ENCODE measurements at places on chromosomes 5 and 9.

- no peak for DNase-seq
Observed at GRCh38 chr9:109441296-109441695, 56.8 kb downstream of the PTPN3 start.

DNA sequence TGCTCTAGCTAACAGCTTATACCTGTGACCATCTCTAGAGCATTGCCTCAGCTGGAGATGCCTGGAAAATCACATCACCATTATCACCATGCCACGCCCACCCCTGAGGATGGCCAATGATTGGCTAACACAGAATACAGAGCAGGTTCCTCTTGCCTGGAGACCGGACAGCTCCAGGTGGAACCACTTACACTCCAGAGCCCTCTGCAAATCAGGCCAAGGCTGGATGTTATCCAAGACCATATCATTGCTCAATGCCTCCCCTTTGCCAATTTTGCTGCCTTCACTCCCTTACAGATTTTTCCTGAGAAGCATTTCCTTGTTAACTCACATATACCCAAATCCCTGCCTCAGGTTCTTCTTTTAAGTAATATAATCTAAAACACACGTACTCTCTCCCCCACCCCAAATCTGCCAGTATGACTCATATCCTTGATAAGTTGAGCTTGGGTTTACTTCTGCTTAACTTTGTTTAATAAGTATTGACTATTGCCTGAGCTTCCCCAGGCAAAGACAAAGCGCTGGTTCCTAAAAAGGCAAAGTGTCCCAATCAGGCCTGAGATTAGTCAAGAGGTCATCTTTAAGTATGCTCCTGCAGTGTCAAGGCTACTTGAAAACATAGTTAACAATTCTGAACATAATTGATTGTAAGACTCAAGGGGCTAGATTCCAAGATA is 309.6 kb downstream of the EPB41L4A start:
- peak; percentile 53 for DNase-seq

GRCh38 chr5:176776916-176777315 is 33.4 kb upstream of the UNC5A start:
- no peak for DNase-seq

GRCh38 chr5:142637871-142638270 is 48.0 kb downstream of the FGF1 start:
- no peak for DNase-seq

GRCh38 chr9:36190388-36191289 is at the start of gene CLTA:
Gene CLTA, plus strand, starts transcription at chr9:36190921. Its CDS starts 136 bp downstream, at chr9:36191057.
- peak; percentile 93 for DNase-seq

DNA sequence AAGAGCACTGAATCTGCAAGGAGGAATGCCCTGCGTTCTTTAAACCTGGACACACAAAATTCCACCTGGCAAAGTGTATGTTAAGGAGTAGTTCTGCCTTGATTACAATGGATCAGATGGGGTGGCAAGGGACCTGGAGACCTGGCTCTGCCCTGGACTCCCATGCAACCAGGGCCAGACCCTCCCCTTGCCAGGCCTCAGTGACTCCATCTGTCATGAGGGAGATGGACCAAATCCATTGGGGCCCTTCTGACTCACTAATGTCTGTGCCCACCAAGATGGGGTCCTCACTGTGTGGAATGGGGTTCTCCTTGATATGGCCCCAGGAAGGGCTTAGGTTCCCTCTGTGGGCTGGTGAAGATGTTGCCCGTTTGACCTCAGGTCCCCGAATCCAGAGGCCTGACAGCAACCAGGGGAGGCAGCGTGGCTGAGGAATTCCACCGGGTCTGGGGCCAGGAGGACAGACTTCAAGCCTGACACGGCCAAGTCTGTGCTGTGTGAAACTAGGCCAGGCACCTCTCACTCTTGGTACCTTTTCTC is 100.3 kb downstream of the PAX5 start:
- DNase-seq: no peak

DNA sequence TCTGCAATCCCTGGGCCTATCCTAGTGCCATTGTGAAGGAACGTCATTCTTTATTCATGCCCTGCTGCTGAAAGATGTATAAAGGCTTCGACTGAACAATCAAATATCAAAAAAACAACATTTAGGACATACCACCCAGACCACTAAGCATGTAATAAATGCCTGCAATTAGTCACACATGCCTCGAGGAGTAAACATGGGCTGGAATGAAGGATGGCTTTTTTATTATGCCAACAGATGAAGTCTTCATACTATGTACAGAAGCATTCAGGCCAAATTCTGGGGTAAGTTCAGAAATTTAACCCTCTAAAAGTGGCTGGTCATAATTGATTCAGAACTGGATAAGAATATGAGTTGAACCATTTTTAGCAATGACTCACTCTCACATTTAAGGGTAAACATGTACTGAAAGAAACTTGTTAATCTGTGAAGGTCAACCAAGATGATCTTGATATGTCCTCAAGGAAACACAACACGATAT is 38.1 kb downstream of the FAM240B start:
- peak; percentile 43 for DNase-seq

GRCh38 chr9:36892279-36892678 is 141.8 kb downstream of the PAX5 start:
- no peak for DNase-seq

DNA sequence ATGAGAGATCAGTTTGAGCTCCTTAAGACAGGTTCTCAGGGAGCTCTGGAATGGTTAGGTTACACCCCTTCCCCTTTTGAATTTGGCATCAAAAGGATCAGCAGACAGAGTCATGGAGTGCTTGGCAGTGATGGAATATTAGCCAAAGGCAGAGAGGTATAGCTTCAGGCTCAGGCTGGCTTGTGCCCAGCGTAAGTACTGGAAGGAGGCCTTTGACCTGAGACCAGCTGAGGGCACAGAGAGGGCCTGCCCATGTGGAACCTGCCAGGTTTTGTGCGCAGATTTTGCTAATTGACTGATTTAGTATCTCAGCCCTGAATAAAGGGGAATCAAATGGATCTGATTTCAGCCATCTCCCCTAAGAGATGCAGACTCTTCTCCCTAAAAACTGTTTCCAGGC is 81.5 kb downstream of the RGS3 start:
- DNase-seq: no peak

GRCh38 chr9:93345643-93346230 is 105.7 kb upstream of the FAM120A start:
- no peak for DNase-seq

DNA sequence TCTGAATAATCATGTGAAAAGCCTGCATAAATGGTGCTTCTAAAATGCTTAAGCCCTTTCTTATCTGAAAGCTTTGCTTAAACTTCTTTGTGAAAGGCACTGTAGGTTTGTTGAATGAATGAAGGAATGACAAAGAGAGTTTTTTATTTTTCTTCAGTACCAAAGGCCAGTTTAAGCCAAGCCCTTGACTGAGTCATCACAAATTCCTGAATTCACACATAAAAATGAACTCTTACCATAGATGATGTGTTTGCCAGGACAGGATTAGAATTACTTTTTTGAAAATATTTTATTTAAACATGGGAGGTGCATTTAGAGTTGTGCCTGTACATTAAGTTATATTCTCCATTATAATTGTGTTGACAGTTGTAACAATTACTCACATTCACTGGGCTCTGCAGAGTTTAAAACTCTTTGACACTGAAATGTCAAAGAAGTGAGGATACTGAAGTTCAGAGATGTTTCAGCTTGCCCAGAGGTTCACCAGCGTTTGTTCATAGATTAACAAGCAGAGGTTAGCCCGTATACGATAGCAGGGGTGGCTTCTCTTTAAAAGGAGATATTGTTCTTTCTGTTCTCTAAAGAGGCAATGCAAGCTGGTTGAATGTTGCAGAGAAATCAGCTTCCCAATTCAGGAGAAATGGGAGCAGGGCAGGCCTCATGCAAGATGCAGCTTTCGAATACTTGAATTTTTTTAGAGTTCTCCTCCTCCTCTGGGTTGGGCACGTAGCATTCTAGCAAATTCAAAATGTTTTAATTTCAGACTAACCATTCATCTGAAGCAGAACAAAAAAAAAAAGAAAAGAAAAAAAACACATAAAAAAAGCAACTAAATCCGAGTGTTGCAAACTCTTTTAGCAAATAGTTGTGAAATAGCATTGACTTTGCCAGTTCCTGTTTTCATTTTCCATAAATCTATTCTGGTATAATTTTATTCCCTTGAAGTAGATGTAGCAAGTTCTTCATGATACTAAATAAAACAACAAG is 358.7 kb upstream of the KLF4 start:
- DNase-seq: peak; percentile 14

DNA sequence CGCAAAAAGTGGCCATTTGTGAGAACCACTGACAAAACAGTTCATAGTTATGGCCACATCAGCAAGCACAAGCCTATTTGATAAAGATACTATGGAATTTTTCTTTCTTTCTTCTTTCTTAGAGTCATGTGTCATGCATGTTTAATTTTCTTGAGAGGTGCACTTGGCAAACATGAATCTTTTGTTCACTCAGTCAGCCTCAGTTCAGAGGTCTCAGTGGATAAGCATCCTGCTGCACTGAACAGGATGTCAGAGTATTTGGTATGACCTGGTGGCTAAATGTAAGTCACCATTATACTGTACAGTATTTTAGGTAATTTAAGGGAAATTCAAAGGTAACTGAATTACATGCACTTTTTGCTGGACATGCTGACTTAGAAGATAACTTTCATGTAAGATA is 5.4 kb downstream of the NNT start:
- DNase-seq: no peak

DNA sequence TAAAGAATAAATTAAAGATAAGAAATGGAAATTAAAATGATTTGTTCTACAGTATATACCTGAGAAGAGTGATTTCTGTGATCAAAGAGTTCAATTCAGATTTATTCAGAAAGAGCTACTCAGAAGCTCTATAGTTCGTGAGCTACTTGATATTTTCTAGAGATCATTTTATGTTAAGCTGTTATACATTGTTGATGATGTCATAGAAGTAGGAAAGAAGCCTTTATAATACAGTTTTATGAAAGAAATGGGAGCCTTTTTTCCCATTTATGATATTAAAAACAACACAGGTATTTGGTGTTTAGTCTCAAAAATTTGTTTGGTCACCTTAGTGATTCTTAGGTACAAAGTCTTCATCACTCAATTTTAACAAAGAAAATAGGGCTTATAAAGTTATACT is 20.8 kb downstream of the RNF14 start:
- DNase-seq: no peak

DNA sequence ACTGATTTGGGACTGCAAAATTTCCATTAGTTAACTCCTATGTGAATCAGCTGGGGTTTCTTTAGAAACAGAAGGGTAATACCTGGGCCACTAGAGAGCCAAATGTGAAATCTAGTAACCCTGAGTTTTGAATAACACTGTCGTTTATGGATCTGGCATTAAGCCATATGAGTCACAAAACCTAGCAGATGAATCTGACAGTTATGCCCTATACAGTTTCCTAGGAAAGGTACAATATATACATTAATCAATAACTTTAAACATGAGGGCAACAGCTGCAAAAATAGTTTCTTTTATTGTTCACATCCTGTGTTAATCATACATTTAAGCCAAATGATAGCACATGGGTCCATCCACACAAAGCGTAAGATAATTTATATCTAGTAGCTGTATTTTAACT is 56.9 kb downstream of the PAM start:
- DNase-seq: peak; percentile 78

DNA sequence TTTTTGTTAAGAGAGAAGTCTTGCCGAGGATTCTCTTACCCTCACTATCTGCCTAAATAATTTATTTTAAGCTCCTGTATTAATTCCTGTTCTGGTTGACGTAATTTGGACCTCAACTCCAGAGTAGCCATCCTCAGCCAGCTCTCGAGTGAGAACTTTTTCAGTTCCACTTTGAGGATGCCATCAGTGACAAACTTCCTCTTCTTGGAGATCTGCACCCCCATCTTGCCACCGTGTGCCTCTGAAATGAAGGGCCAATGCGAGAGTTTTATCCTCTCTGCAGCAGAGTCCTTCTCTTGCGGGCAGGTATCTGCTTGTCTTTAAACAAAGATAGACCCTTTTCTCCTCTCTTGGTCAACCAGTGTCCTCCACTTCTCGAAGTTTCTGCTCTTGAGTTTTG is 19.5 kb upstream of the TMEM174 start:
- DNase-seq: no peak

- DNase-seq: no peak
Observed at GRCh38 chr5:43336159-43336558, 22.9 kb upstream of the HMGCS1 start.

GRCh38 chr5:66967102-66967501 is 229.5 kb downstream of the CD180 start:
- DNase-seq: no peak

DNA sequence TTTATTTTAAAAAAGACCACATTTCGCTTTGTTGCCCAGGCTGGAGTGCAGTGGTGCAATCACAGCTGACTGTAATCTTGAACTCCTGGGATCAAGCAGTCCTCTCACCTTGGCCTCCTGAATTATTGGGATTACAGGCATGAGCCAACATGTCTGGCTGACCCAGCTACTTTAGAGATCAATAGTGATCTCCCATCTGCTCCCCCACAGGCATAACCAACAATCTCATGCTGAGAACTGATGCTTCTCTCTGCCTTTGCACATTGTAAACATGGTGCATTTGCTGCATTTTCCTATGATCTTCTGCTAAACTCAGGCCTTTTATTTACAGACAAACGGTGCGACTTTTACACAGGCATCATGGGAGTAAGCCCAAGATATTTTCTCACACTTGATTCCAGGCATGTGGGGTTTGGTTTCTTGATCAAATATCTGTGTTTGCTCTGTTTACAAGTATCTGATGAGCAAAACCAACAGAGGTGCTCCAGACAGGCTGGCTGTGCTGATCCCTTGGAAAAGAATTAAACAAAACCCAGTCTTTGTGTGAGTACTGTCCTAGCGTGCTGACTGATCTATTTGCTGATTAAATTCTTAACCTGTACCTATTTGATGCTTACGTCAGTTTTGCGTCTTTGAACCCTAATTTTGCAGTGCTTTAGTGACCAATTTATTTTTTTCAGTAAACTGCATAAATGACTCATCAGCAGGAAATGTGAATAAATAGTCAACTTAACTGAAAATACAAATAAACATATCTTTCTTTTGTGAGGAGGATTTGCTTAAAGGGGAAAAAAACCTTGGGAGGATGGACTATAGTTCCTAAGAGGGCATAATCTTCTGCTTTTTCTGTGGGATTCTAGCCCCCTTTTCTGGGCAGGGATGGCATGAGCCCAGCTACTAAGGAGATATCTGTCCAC is 191.7 kb upstream of the NR3C1 start:
- no peak for DNase-seq

DNA sequence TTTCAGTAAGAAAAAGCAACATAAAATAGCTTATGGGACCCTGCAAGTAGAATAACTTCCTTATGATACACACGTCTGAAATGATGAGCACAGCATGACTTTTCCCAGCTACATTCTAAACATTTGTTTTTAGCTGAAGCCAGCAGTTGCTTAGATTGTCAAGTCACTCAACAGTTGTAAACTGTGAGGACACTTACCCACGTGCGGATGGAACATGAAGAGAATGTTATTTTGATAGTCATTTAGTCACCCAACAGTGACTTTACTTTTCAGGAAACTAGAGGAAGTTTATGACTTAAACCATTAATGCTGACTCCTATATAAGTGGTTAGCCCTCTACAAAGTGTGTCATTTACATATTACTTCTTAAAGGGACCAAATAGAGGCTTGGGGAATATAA is 3.0 kb downstream of the HACD4 start:
- no peak for DNase-seq

- no peak for DNase-seq
Observed at GRCh38 chr9:129289883-129290282, 111.8 kb upstream of the IER5L start.
